ENCODE measurements at places on chromosomes 5 and 9.

DNA sequence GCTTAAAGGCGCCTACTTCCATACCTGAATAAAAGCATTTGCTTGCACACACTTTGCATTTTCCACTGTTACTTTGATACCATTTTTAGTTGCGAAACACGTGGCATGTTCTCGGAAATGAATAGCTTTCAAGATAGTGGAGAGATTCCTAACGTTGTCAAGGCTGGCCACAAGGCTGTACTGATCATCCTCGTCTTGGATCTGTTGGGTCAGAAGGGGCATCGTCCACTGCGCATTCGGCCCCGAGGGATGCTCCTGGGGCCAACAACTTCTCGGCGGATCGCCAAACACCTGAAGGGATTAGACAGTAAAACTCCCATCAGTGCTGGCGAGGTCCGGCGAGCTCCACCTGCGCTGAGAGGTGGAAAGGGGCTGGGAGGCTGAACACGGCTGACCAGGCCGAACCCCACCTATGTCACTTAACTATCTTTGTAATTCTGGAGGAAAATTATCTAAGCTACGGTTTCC, 599 bp downstream of the RAD1 start:
- no peak for ATAC-seq

- ATAC-seq = no peak
These were observed 31.7 kb downstream of the BASP1 start for GRCh38 chr5:17249029-17249634.

DNA sequence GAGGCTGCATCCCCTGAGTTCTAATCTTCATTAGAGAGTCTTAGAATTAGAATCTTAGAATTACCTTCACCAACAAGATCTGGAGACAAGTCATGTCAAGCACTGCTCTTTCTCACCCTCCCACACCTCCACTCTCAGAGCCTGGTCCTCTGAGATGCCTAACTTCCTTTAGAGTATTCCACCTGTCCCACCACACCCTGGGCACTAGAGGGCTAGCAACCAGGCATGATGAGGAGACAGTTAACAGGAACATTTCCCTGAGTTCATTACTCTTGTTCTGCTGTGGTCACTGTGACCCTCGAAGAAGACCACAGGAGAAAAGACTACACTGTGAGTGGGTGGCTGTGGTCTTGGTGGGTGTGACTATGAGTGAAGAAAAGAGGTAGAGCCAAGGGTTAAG, 25.2 kb upstream of the MAP1B start:
- ATAC-seq = no peak

DNA sequence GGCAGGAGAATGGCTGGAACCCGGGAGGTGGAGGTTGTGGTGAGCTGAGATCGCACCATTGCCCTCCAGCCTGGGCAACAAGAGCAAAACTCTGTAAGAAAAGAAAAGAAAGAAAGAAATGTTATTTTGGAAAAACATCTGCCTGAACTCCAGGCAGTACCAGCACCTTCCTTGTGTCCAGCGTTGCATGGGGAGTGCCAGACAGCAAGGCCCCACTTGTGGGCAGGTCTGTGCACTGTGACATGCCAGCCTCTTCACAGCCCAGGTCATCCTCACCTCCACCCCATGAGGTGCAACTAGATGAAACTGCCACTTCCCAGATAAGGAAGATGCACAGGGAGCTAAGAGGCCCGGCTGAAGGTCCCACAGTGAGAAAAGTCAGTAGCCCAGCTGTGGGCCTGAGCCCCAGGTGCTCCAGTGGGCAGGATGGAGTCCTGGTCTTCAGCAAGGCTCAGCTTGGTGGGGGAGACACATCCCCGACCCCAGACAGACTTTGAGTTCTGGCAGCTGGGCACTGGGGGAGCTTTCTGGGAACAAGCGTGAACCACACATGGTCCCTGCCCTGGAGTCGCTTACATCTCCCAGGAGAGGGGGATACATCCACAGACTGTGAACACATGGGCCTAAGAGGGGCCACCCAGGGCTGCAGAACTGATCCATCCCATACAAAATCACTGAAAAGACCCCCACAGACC, 146.9 kb upstream of the IER5L start:
- no peak for ATAC-seq
